Smooth muscle cell of trachea (primary cell): ENCODE measurements at places on chromosomes 11 and 22. TPM values are rescaled to one million over a fixed set of nuclear protein-coding genes. Genes with fewer than 3 reads are reported as not detected.

The HTR3B gene
- total RNA-seq, result not detected in 2 replicates

The SAA1 gene
- not detected in 2 replicates for total RNA-seq

The BTBD18 gene
- not detected in 2 replicates for total RNA-seq

The C11orf21 gene
- not detected in 2 replicates for total RNA-seq

The SLC22A6 gene
- total RNA-seq, result not detected in 2 replicates

The MPZL3 gene
- total RNA-seq, result 0.17 and 0.29 TPM in 2 replicates

The SSTR3 gene
- 0.33 TPM in 1 of 2 replicates, not detected in the other for total RNA-seq

The P2RY2 gene
- not detected in 2 replicates for total RNA-seq

The SCO2 gene
- 4.1 and 4.6 TPM in 2 replicates for total RNA-seq

The MAJIN gene
- not detected in 2 replicates for total RNA-seq

The FAM180B gene
- total RNA-seq, result 0.17 TPM in 1 of 2 replicates, not detected in the other

The BLID gene
- total RNA-seq, result 11.4 and 20.2 TPM in 2 replicates

The DRD2 gene
- under 0.01 and 0.17 TPM in 2 replicates for total RNA-seq

The SYCE3 gene
- total RNA-seq, result not detected in 2 replicates

The GGTLC2 gene
- total RNA-seq, result not detected in 2 replicates

The PTPRCAP gene
- 0.50 and 1.3 TPM in 2 replicates for total RNA-seq

The RRP8 gene
- 10.0 and 11.9 TPM in 2 replicates for total RNA-seq

The DCDC1 gene
- under 0.01 and 0.29 TPM in 2 replicates for total RNA-seq

The COMT gene
- 194 and 410 TPM in 2 replicates for total RNA-seq

The TBX10 gene
- not detected in 2 replicates for total RNA-seq

The APOL5 gene
- total RNA-seq, result 0.17 TPM in 1 of 2 replicates, not detected in the other

The FGF4 gene
- total RNA-seq, result not detected in 2 replicates

The CLDN5 gene
- 0.17 and 2.2 TPM in 2 replicates for total RNA-seq

The HBG2 gene
- not detected in 2 replicates for total RNA-seq

The SORL1 gene
- 1.5 and 2.0 TPM in 2 replicates for total RNA-seq

The CD248 gene
- total RNA-seq, result 341 and 371 TPM in 2 replicates

The GDPD4 gene
- 0.17 TPM in 1 of 2 replicates, not detected in the other for total RNA-seq

The OSBPL5 gene
- 56.6 and 76.7 TPM in 2 replicates for total RNA-seq

The PKDREJ gene
- total RNA-seq, result under 0.01 TPM in 1 of 2 replicates, not detected in the other

The OR4D5 gene
- not detected in 2 replicates for total RNA-seq

The PRR33 gene
- total RNA-seq, result not detected in 2 replicates

The OR56A1 gene
- under 0.01 TPM in 1 of 2 replicates, not detected in the other for total RNA-seq

The MPPED1 gene
- not detected in 2 replicates for total RNA-seq

The TMEM121B gene
- under 0.01 and 0.15 TPM in 2 replicates for total RNA-seq

The TPH1 gene
- under 0.01 TPM in 2 replicates for total RNA-seq

The ANO1 gene
- 0.83 TPM in 1 of 2 replicates, not detected in the other for total RNA-seq

The MYBPC3 gene
- not detected in 2 replicates for total RNA-seq

The GNAZ gene
- 0.87 and 1.2 TPM in 2 replicates for total RNA-seq

The GGTLC3 gene
- not detected in 2 replicates for total RNA-seq

The MUC6 gene
- total RNA-seq, result under 0.01 TPM in 1 of 2 replicates, not detected in the other

The SULT4A1 gene
- 0.44 and 0.83 TPM in 2 replicates for total RNA-seq

The CFAP300 gene
- 4.3 and 9.5 TPM in 2 replicates for total RNA-seq

The RIBC2 gene
- under 0.01 and 1.2 TPM in 2 replicates for total RNA-seq
